GM12878 (cell line): ENCODE measurements at places on chromosomes 11 and 22.

DNA sequence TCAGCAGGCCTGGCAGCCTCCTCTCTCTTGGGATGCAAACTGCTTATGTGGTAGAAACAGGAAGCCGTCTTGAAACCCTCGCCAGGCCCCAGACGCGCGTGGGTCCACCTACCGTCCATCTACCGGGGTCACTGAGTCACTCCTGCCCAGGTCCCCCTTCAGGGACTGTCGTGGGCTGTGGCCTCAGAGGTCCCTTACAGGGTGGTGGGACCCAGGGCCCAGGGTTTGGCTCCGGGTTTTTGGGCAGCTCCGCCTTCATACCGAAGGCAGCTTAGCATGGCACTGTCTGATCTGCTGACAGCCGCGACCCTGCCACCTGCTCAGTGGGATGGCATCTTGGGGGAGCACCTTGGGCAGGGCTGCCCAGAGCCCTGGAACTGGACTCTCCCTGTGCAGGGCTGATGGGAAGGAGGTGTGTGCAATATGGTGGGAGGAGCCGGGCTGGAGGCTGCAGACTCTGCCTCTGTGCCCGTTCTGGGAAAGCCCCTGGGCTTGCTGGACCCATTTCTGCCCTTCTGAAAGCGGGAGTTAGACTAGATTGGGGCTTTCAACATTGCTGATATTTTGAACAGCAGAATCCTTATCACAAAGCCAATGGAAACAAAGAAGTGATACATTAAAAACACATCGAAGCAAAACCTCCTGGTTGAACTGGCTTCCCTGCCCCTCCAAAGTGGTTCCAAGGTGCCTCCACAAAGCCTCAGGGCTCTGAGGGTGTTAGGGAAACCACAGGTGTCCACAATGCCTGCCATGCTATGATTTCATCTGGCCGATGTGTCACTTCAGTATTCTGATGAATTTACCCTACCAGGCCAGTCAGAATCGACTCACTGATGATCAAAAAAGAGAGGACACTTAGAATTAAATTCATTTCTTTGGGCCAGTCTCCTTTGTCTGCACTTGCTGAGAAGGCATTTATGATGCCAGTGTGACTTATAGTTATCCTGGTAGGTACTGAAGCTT is 316.5 kb downstream of the KIRREL3 start:
- no peak for DNase-seq

- no peak for DNase-seq
Measured at GRCh38 chr11:75101424-75102128, 4.9 kb upstream of the OR2AT4 start.

DNA sequence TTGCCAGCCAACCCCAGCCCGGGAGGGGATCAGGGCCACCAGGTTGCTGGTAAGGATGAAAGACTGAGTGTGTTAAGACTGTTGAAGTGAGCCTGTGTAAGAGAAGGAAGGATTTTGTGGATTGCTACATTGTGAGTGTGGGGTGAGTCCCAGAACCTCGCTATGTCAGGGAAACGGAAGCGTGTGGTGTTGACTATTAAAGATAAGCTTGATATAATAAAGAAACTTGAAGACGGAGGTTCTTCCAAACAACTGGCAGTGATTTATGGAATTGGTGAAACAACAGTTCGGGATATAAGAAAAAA is 627 bp downstream of the JRKL start:
- no peak for DNase-seq

DNA sequence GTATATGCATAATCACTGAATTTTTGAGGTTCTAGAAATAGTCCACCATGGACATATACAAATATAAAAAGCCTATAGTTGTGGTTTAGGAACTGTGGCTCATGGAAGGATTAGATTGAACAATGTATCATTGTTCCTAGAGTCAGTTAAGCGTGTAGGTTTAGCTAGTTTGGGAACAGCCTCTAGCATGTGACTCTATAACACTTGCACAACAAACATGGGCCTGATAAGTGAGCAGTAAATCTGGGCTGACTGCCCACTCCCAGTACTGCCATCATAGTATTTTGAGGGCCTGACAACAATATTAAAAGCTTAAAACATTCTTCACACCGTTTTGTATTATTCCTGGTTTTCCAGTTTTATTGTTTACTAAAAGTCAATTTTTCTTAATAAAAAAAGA is 47.0 kb downstream of the YAP1 start:
- no peak for DNase-seq

DNA sequence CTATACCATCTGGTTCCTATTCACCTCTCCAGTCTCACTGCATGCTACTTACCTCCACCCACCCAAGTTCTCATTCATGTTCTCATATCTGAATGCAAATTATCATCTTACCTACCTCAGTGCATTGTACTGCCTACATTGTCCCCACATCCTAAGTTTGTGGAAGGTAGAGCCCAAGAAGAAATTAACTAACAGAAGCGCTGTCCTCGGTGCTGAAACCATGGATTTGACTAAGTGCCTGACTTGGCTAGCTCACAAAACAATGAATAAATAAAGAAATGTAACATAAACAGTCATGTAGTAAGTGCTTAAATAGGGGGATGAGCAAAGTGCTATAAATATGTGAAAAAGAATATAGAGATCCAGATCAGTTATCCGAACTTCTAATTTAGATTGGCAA is 63.2 kb downstream of the GRIA4 start:
- DNase-seq: no peak

- DNase-seq: no peak
Measured at GRCh38 chr11:2481253-2481652, 36.4 kb downstream of the KCNQ1 start.

DNA sequence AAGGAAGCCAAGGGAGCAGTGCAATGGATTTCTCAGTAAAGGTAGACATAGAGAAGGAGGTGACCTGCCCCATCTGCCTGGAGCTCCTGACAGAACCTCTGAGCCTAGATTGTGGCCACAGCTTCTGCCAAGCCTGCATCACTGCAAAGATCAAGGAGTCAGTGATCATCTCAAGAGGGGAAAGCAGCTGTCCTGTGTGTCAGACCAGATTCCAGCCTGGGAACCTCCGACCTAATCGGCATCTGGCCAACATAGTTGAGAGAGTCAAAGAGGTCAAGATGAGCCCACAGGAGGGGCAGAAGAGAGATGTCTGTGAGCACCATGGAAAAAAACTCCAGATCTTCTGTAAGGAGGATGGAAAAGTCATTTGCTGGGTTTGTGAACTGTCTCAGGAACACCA is 6.6 kb downstream of the TRIM22 start:
- no peak for DNase-seq

DNA sequence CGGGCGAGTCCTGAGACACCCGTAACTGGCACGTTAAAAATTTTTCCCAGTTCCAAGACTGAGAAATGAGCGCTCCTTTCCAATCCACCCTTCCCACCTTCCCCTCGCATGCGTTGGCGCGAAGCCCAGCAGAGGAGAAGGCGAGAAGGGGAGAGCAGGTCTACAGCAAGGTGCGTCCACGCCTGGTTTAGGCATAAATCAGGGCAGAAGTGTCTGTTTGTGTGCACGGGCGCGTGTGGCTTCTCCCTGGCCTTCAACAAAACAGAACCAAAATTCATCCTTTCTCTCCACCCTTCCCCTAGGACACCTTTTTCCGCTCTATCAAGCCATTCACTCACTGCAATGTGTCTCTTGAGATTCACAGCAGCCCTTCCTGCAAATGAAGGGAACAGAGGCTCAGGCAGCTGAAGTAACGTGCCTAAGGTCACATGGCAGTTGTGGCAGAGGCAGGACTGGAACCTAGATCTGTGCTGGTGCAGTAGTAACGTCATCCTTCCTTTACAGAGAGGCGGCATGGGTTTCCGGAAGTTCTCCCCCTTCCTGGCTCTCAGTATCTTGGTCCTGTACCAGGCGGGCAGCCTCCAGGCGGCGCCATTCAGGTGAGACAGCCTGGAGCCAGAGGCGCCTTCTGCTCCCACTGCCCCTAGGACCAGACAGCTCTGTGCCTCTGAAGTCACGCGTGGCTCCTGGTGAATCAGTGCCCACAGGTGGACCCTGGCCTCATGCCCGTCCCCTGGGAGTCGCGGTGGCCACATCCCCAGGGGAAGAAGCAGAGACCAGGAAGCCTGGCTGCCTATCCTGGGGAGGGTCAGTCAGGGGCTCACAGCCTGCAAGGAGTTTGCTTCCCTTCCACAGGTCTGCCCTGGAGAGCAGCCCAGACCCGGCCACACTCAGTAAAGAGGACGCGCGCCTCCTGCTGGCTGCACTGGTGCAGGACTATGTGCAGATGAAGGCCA is 1.1 kb downstream of the CALCB start:
- DNase-seq: no peak

DNA sequence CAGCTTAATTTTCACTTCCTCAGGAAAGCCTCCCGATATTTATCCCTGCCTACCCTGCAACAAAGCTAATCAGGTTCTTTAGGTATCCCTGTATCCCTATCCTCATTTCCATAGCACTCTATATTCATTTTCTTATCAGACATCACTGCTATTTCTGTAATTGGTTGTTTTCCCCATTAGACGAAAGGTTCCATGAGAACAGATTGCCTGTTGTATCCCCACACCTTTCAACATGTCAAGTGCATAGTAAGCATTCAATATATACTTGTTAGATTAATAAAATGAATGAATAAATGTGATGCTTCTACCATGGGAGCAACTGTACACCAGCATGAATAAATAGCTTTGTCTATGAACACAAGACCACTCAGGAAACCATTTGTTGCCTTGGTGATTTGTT is 499.8 kb downstream of the DLG2 start:
- DNase-seq: no peak

GRCh38 chr11:76823481-76824028 is 37.2 kb upstream of the ACER3 start:
- DNase-seq: no peak

DNA sequence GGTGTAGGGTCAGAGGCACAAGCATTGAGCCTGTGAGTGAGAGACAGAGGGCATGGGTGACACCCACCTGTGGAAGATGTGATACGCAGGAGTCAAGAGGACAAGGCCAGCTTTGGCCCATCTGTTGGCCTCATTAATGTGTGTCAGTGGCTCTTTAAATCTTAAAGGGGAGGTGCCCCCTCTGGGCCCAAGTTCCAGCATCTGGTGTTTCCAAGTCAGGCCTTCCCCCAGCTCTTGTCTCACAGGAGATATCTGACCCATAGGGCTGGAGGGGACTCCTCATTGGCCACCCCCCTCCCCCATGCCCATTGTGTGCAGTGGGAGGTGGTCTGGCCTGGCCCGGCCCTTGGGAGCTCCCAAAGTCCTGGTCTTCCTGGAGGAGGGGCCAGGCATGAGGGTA is 8.9 kb downstream of the KCNK7 start:
- DNase-seq: no peak

- DNase-seq: no peak
Measured at GRCh38 chr11:46450846-46451477, 59.4 kb upstream of the CHRM4 start.

- DNase-seq: no peak
Measured at GRCh38 chr22:29871684-29872083, 11.3 kb upstream of the MTMR3 start.

DNA sequence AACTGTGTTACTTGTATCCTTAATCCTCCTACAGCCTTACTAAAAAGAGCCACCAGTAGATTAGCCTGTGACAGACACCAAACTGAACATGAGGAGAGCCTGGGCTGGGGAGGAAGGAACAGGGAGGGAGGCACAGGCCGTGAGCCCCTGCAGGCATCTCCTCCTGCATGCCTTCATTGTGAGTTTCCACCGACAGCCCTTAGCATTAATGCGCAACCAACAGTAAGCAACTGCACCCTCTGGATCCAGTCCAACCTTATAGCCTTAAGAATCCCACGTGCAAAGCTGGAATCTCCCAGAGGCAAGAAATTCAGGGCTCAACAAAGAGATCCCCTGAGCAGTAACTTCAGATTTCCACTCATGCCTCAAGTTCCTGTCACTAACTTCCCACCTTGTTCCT is 84.6 kb downstream of the ETS1 start:
- DNase-seq: no peak

DNA sequence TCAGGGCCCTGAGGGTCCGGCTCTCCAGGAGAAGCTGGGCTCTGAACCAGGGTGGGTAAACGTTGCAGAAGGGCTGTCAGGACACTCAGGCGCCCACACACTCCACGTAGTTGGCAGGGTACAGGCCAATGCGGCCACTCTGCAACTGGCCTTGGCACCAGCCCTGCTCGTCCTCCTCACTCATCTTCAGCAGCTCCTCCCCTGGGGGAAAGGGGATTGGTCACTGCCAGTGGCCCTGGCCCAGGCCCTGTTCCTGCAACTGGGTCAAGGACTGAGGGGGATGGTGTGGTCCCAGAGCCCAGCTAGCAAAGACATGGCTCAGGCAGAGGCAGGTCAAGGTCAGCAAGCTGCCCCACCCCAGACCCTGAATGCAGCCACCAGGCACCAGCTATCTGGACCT is 1.2 kb upstream of the ARFGAP2 start:
- DNase-seq: no peak

DNA sequence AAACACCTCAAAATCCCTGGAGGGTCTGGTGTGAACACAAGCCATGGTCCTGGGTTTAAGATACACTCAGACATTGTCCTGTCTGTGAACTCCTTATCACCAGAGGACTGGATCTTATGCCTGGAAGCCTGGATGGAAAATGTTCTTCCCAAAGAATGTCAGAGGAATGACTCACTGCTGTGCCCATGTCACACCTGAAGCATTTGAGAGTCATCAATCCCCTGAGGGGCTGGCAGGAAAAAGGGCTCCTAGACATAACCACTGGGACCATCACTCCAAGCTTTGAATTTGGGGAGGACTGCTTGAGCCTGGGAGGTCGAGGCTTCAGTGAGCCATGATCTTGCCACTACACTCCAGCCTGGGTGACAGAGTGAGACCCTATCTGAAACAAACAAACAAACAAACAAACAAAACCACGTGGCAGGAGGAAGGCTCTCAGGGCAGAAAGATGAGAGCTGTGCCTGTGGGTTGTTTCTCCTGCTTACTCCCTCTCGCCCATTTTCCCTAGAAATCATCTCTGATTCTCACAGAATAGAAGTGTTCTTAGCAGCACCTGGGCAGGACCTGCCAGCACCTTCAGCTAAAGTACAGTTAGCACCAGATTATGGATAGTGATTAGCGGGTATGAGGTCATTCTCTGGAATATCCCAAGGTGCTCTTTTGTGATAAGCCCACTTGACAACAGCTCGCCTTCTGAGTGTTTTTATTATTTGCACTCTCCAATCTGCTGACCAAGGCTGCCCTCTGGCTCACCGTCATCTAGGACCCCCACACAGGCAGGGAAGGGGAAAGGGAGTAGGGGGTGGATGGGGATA is 11.9 kb upstream of the PRG2 start:
- no peak for DNase-seq
